Sciatic nerve (tissue), 2 donors: ENCODE measurements at places on chromosomes 5 and 9.
A peak's percentile ranks its signal among the peaks of the same experiment; 100 is the strongest.

GRCh38 chr9:104950838-104951237 is 22.9 kb upstream of the ABCA1 start:
- no peak for DNase-seq

- DNase-seq = no peak
These were observed 81.5 kb downstream of the LMX1B start for GRCh38 chr9:126695186-126695585.

- no peak for DNase-seq
These were observed 1.9 kb upstream of the PJA2 start for GRCh38 chr5:109411627-109412026.

GRCh38 chr9:96450613-96451528 is 902 bp downstream of the HABP4 start:
- DNase-seq = peak; percentile 64

DNA sequence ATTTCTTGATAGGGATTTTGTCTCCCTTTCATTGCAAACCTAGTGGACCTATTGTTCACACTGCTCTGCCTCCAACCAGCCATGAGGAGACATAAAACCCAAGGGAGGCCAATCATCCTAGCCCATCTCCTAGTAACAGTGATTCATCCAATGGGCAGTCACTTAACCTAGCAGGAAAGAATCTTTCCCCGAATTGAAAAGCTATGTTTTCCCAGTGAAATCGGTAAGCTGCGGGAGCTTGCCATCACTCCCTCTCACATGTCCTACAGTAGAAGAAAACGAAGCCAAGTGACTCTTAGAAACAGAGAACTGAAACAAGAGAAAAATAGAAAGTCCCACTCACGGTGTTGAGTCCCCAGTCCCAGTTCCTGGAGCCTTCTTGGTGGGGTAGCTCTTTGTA is 123.3 kb downstream of the SUSD1 start:
- no peak for DNase-seq

DNA sequence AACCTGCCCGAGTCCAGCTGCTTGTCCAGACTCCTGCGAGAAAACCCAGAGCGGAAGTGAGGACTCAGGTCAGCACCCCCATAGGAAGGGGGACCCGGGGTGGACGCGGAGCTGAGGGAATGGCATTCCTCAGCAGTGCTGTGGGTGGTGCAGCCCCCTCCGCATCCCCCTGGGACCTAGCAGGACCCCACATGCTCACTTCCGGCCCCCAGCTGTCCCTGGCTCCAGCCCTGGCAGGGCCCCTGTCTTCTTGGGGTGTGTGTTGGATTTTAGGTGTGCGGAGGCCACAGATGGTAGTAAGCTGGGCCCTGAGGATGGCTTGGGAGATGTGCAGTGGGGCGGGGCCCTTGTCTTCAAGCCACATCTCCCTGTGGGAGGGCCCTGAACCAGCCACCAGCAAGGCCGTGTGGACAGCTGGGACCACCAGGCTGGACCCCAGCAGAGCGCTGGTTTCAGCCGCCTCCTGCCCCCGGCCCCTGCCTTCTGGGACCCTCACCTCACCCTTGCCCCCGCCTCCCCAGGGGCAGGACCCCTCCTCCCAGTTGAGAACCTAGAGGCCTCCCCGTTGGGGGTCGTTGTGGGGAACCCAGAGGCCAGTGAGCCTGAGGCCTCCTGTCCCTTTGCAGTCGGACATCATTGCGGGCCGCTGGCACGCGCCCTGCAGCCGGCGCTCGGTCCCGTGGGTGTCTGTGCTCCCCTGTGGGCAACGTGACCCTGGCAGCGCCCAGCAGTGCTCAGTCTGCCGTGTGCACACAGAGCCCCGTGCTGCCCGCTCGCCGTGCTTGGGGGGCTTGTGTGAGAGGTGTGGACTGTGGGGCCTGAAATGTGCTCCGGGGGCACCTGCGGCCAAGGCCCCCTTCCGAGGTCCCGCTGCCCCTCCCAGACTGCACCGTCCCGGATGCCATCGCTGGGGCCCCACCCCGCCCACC is 10.8 kb upstream of the SLC9A3 start:
- peak; percentile 58 for DNase-seq

- DNase-seq = no peak
These were observed 43.7 kb downstream of the RASGRF2 start for GRCh38 chr5:81003811-81004386.

DNA sequence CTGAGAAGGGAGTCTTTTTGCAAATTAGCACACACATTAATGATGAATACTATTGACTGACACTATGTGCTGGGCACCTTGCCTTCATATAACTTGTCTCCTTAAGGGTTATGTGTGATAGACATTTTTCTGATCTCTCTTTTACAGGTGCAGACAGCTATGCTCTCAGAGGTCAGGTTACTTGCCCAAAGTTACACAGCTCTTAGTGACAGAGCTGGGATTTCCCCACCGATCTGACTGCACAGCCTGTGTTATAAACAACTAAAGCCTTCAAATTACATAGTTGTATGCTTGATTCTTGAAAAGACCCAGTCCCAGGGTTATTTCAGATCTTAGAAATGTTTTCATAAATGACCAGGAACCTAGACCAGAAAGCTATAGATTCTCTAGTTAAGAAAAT is 462.7 kb downstream of the EBF1 start:
- no peak for DNase-seq

DNA sequence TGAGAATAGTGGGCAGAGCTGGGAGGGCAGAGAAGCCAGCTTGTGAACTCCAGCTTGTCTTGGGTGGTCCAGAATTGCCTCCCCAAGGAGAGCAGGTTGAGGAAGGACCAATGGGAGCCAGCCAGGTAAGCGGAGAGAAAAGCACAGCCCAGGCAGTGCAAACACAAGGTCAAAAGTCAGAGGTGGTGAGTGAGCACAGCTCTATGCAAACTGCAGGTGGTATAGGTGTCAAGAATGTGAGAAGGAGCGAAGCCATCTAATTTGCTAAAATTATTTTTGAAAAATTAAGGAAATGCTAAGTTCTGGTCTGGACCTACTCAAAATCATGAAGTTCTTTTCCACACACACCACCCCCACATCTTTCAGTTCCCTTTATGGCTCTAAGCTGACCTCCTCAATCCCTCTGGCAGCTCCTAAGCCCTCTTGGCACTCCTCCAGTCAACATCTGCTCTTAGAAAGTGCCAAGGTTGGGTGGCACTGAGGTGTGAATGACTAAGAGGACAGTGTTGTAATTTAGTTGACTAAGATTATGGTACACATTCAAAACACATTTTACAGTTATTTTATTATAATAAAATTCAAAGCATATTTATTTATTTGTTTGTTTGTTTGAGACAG is 6.6 kb upstream of the OTULINL start:
- no peak for DNase-seq

GRCh38 chr9:35653611-35654010 is 2.9 kb upstream of the SIT1 start:
- peak; percentile 12 for DNase-seq

- DNase-seq = no peak
These were observed 46.5 kb downstream of the PIP5K1B start for GRCh38 chr9:68751556-68751955.
